ENCODE measurements at places on chromosomes 13 and 19. TPM values are rescaled to one million over a fixed set of nuclear protein-coding genes. Genes with fewer than 3 reads are reported as not detected.

Gene KLC3
- 8.9 TPM for total RNA-seq

Gene ZSCAN22
- 4.0 TPM for total RNA-seq

Gene UBE2L5
- total RNA-seq = not detected

Gene POMP
- 103 TPM for total RNA-seq

Gene MBD3L2
- total RNA-seq = not detected

Gene ZNF561
- 30.8 TPM for total RNA-seq

Gene SIGLEC7
- total RNA-seq = not detected

Gene ZNF304
- 8.0 TPM for total RNA-seq

Gene CCDC61
- total RNA-seq = 7.1 TPM

Gene RAP2A
- 20.7 TPM for total RNA-seq

Gene CDC42EP5
- total RNA-seq = 24.4 TPM

Gene RNF113B
- total RNA-seq = not detected

Gene YJEFN3
- 2.1 TPM for total RNA-seq

Gene EXOC3L2
- total RNA-seq = not detected

Gene NFIX
- 6.7 TPM for total RNA-seq

Gene CEACAM21
- total RNA-seq = not detected

Gene ZNF540
- 1.7 TPM for total RNA-seq

Gene SIGLEC12
- total RNA-seq = not detected

Gene ZNF878
- 0.67 TPM for total RNA-seq

Gene MIA
- not detected for total RNA-seq

Gene FARSA
- 90.6 TPM for total RNA-seq

Gene NLRP9
- not detected for total RNA-seq

Gene LRRC63
- 0.42 TPM for total RNA-seq

Gene CACNA1A
- total RNA-seq = 0.29 TPM

Gene SF3A2
- 72.4 TPM for total RNA-seq

Gene MYO1F
- total RNA-seq = 0.21 TPM

Gene ZNF729
- total RNA-seq = 0.14 TPM

Gene PLK5
- not detected for total RNA-seq

Gene SHISA7
- not detected for total RNA-seq

Gene CYP2A7
- total RNA-seq = not detected

Gene GNG7
- total RNA-seq = 0.33 TPM

Gene THSD1
- total RNA-seq = 4.8 TPM

Gene ZNF549
- total RNA-seq = 4.8 TPM

Gene SYT3
- 0.55 TPM for total RNA-seq

Gene NEK5
- total RNA-seq = 0.82 TPM

Gene EPS8L1
- total RNA-seq = 30.5 TPM

Gene KASH5
- not detected for total RNA-seq

Gene CEACAM1
- 3.6 TPM for total RNA-seq

Gene SMIM44
- 0.62 TPM for total RNA-seq

Gene KLK2
- not detected for total RNA-seq

Gene C1QTNF9B
- total RNA-seq = not detected

Gene CFAP97D2
- total RNA-seq = not detected

Gene RXFP2
- total RNA-seq = not detected

Gene IGFL4
- total RNA-seq = not detected

Gene MYH14
- 87.8 TPM for total RNA-seq

Gene KCTD12
- total RNA-seq = 5.0 TPM
